ENCODE measurements at places on chromosomes 1 and 21. TPM values are rescaled to one million over a fixed set of nuclear protein-coding genes. Genes with fewer than 3 reads are reported as not detected.

DNA sequence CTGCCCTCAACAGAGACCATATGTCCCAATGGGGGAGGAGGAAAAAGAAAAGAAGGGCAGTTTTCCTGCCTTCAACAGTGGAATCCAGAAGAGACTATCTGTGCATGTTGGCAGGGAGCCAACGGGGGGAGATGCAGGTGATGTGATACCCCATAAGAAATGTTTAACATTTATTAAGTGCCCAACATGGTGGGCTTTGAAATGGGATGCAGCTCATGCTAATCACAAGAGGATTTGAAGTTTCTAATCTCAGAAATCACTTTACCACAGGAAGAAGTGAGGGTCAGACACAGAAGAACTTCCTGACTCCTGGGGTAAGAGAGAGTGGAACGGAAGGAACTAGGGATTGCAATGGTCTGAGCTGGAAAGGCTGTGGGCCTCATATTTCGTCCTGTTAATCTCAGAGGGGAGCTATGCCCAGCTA is 16.2 kb downstream of the CSRP1 start:
- DNase-seq, result no peak

GUCA2A gene
- total RNA-seq, result not detected

DNA sequence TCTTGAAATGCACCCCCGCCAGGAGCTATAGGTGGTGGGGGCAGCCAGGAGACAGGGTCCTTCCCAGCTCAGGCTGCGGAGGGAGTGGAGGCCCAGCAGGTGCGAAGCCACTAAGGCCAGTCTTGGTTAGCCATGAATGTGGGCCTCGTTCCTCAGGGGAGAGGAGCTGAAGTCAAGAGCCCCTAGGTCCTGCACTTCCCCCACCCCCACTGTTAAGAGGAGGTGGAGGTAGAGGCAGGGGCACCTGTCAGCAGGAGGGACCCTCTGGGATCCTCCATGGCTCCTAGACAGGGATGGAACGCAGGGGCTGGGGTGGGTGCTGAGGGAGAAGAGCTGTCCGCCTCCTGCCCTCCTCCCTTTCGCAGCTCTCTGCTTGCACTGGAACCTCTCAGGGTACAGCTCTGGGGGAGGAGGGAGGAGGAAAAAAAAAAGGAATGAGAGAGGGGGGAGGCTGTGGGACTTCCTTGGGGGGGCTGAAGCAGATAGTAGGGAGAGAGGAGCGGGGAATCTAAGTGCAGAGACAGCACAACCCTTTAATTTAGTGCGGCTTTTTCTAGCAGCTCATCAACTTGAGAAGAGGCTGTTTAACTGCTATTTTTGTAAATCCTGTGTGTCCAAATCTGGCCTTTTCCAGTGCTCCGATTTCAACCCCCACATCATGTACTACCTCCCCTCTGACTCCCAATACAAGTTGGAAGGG is 37.0 kb downstream of the MATN1 start:
- DNase-seq, result no peak

DNA sequence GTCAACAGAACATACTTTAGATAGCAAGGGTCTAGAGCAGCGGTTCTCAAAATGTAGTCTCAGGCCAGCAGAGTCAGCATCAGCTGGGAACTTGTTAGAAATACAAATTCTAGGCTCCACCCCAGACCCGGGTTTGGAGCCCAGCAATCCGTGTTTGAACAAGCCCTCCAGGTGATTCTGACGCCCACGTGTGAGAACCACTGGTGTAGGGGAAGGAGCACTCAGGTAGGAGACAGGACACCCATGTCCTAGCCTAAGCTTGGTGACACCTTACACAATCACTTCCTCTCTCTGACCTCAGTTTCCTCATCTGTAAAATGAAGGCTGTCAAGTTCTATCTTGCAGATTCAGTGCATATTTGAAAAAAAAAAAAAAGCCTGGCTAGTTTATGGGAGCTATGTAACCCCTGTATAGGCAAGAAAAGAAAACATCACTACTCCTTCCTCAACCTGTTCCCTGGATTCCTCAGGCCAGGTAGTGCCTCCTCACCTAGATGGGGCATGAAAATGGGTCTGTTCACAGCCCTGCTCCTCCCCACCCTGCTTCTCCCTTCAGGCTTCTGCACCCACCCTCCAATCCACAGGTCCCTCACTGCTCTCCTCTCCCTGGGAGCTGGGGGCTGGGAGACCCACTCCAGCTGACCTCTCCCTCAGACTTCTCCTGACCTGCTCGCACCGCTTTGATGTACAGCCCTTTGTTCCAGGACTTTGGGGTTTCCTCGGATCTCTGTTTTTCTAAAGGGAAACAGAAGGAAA is 7.1 kb upstream of the PHLDA3 start:
- no peak for DNase-seq

GRCh38 chr1:7680207-7680954 is 90.7 kb upstream of the VAMP3 start:
- DNase-seq, result no peak

DNA sequence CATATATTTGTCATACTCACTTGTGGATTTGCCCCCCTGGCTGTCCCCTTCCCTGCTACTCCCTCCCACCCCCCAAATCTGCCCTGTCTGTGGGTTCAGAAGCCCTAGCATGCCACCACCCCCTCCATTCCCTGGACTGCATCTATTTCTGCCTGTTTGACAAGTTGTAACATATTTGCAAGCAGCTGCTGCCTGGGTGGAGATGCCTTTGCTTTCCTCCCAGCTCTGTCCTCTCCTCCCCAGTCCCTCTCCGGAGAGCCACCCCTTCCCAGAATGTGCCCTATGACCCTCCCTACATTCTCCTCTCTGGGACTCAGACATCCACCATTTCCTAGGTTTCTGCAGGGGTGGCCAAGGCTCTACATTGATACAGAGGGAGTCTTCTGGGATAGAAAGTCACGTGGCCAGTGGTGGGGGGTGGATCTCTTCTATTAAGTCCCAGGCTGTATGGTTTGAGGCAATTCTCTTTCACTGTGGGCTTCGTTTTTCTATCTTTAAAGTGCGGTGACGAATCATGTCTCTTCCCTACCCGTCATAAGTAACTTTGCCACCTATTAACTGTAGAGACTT is 6.0 kb upstream of the MYOG start:
- DNase-seq, result peak; percentile 66

DNA sequence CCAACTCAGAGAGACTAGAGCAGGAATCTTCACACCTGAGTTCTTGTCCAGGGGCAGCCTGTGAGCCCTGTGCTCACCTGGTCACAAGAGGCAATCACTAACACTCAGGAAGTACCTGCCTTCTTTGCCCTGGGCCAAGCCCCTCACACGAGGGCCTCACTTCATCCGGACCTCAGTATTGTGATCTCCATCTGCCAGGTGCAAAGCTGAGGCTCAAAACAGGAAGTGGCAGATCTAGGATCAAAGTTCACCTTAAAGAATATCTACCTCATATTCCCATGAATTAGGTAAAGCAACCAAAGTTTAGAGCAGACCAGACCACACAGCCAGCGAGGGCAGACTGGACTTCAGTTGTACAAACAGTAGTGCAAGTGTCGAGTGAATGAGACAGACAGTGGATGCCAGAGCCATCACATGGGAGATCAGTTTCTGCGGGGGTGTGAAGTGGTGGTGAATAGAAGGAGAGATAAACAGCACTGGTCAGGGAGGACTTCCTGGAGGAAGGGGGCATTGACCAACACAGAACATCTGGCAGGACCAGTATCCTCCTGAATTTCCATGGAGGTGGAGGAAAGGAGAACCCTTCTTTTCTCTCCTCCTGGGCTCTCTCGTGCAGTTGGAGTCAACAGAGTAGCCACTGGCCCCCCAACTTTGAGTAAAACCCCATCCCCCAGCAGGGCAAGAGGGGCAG is 116.6 kb upstream of the ZBTB40 start:
- DNase-seq, result no peak

DNA sequence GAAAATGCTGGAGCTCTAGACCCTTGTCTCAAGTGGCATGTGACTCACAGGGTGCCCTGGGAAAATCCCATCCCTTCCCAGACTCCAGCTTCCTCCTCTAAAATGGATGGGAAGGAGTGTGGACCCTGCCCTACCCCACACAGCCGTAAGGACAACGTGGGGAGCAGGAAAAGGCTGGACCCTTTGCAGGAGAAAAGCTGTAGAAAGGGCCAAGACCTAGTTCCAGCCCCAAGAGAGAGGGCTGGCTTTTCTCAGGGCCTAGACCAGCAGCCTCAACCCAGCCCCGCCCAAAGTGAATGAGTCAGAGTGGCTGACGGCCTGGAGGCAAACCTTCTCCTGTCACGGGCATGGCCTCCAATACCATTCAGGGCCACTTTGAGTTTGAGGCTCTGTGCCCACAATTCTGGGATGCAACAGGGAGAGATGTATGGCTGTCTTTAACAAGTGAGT is 1.1 kb downstream of the LAMB3 start:
- peak; percentile 94 for DNase-seq

OLFML2B gene
- 5.5 TPM for total RNA-seq

DNA sequence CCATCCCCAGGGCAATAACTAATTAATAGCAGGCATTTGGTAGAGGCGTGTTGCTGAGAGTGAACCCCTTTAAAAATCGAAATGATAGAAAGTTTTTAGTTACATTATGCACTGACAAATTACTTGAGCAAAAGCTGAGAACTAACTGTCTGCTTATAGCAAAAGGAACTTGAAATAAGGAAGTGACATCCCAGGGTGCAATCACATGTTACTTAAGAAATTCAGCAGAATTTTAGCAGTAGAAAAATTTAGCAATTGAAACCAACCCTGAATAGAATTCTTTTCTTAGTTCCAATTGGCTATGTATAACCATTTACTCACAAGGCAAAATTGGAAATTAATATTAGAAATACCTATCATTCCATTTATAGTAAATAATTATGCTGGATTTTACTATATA is 139.5 kb upstream of the SAMSN1 start:
- DNase-seq, result no peak

KCNQ4 gene
- 14.1 TPM for total RNA-seq

DNA sequence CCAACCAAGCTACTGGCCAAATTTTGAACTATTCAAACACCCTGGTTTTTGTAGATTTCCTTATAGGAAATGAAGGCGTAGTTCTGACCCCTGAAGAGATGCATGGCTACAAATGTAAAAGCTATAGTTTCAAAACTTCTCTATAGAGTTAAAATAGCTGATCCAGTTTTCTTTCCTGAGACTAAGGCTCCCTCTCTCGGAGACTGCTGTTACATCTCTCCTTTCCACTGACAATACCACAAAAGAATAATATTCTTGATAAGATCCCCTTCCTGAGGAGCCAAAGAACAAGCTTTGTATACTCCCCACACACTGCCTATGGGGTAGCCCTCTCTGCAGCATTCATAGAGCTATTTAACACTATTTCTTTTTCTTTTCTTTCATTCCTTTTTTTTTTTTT is 6.7 kb upstream of the CFAP126 start:
- DNase-seq, result no peak
